ENCODE measurements at places on chromosomes 16 and 17.
A peak's percentile ranks its signal among the peaks of the same experiment; 100 is the strongest.

GRCh38 chr16:82695806-82696205 is 69.0 kb downstream of the CDH13 start:
- no peak for DNase-seq

DNA sequence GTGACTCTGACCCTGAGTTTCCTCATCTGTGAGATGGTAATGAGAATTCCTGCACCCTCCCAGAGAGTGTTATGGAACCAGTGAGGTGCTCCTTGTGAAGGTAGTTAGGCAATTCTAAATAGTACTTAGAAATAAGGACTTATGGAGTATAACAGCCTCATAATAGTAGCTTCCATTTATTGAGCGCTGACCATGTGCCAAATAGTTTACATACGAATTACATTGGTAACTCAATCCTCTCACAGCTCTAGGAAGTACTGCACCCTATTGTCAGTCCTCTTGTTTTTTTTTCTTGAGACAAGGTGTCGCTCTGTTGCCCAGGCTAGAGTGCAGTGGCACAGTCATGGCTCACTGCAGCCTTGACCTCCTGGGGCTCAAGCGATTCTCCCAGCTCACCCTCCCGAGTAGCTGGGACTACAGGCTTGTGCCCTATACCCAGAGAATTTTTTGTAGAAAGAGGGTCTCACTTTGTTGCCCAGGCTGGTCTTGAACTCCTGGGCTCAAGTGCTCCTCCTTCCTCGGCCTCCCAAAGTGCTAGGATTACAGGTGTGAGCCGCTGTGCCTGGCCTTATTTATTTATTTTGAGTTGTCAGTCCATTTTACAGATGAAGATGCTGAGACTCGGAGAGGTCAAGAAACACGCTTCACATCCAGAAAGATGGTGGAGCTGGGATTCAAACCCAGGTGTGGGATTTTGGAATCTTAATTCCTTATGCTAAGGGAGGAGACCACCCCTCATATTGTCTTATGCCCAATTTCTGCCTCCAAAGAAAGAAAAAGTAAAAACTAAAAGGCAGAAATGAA is 2.9 kb downstream of the TNS4 start:
- DNase-seq: no peak

DNA sequence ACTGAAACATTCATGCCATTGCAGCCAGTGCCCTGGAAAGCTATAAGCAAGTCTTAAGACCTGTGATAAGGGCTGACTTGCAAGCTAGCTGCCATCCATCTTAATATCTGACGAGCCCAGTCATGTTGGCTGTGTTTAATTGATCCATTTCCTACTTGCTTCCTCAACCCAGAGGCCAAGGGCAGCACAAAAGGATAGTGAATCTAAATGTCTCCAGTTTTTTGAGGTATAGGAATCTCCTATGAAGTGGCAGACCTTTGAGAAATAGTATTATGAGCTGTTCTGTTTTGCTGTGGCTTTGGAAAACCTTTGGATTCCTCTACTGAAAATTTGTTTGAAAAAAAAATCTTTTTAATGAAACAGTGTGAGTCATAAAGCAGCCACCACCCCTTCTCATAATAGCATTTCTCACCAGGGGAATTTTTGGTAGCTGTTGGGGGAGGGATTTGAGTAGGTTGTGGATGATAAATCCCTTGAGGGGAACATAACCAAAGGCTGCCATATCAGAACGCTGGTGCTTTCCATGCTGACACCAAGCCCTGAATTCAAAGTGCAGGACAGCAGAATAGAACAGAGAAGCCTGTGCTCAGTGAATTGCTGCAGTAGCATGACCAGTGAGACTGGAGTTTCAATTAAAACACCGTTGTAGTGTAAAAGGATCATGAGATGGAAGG is 12.9 kb downstream of the ZNRF1 start:
- DNase-seq: peak; percentile 91

DNA sequence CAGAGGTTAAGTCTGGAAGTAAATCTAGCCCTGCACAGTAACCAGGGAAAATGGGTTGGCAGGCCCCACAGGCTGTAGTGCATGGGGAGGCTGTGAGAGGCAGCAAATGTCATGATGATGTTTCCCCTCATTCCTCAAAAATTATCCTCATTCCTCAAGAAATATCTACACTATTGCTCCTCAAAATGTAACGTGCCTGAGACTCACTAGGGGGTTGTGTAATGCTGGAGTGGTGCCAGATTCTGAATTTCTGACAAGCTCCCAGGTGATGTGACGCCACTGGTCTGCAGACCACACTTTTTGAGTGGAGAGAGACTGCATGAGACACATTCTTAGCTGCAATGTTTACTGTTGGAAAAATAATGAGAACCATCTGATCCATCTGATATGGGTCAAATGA is 1.2 kb upstream of the MPP3 start:
- DNase-seq: no peak

- no peak for DNase-seq
Measured at GRCh38 chr17:81906476-81907218, 4.6 kb downstream of the PCYT2 start.

DNA sequence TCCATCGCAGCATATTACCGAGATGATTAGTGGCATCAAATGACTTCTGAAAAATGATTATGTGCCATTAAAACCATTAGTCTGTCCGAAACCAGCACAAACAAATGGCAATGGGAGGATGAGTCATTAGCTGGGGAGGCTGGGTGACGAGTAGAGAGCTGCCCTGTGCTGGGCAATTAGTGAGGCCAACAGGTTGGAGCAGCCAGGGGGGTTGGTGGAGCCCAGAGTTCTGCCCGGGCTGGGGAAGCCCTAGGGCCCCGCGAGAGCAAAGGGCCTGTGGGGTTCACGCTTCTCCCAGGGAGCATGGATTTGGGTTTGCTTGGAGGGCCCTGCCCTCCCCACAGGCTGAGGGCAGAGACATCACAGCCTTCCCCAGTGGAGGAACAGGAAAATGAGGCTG is 152.1 kb upstream of the RPL38 start:
- no peak for DNase-seq

- no peak for DNase-seq
Measured at GRCh38 chr16:56795011-56795410, 65.1 kb downstream of the NUP93 start.

GRCh38 chr17:13410874-13411273 is 190.9 kb downstream of the HS3ST3A1 start:
- DNase-seq: no peak

GRCh38 chr16:23975293-23975692 is 139.5 kb downstream of the PRKCB start:
- no peak for DNase-seq

DNA sequence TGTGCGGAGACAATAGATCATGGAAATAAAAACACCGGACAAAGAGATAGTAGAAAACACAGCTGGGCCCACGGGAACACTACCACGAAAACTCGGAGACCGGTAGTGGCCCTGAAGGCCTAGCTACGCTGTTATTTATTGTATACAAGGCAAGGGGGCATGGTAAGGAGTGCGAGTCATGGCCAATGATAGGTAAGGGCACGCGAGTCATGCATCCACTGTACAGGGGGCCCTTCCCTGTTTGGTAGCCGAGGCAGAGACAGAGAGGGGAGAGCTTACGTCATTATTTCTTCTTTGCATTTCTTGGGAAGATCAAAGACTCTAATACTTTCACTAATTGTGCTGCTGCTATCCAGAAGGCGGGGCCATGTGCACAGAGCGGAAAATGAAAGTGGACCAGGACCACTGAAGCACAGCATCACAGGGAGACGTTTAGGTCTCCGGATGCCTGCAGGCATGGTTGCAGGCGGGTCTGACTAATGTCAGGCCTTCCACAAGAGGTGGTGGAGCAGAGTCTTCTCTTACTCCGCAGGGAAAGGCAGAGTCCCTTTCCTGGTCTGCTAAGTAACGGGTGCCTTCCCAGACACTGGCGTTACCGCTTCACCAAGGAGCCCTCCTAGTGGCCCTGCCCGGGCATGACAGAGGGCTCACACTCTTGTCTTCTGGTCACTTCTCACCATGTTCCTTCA is 74.4 kb upstream of the ARL4D start:
- no peak for DNase-seq

DNA sequence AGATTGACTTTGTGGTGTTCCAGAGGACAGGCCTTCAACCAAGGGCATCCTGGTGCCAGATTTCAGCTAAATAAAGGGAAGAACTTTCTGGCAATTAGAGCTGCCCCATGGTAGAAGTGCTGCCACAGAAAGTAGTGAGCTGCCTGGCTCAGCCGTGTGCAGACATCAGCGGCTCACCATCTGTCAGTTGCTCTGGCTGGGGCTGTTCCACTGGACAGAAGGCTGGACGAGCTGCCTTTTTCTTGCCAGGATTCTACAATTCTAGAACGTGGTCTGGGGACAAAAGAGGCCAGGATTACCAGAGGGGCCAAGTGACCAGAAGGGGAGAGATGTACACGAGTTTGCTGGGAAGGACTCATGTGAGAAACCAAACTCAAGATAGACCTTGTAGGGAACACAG is 107.0 kb upstream of the RPL38 start:
- no peak for DNase-seq

- no peak for DNase-seq
Measured at GRCh38 chr17:37743875-37744632, 805 bp downstream of the HNF1B start.

- DNase-seq: no peak
Measured at GRCh38 chr17:69075823-69076222, 15.1 kb upstream of the ABCA9 start.

DNA sequence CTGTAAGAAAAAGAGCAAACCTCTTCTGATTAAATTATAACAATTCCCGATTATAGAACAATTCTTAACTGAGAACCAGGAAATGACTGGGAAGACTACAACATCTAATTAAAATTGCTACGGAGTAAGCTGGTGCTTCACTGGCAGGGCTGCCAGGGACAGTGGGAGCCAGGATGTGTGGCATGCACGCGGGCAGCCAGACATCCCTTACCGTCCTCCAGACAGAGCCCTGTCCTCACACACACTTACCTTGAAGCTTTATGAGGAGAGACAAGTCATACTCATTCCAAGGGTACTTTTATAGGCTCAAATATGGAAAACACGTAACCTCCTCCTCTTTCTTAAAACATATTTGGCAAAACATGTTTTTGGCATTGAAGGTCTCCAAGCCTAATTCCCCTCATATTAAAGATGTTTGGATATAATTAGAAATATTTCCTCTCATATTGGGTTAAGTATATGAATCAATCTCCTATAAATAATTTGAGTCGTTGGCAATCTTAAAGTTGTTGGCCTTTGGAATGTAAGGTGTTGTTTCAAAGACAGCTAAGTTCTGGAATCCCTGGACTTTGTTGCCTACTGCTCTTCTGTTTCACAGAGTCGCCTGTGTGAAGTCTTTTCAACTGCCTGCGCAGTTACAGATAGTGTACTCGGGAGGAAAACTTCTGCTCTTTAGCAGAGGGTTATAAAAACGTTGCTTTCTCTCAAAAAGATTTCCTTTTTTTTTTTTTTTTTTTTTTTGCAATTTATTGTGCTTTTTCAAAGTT is at the start of gene MYH1:
TSS of gene MYH1 (minus strand) at position 272 of the 767 bp plus-strand sequence. CDS start 1,900 bp downstream, outside the sequence.
- no peak for DNase-seq

DNA sequence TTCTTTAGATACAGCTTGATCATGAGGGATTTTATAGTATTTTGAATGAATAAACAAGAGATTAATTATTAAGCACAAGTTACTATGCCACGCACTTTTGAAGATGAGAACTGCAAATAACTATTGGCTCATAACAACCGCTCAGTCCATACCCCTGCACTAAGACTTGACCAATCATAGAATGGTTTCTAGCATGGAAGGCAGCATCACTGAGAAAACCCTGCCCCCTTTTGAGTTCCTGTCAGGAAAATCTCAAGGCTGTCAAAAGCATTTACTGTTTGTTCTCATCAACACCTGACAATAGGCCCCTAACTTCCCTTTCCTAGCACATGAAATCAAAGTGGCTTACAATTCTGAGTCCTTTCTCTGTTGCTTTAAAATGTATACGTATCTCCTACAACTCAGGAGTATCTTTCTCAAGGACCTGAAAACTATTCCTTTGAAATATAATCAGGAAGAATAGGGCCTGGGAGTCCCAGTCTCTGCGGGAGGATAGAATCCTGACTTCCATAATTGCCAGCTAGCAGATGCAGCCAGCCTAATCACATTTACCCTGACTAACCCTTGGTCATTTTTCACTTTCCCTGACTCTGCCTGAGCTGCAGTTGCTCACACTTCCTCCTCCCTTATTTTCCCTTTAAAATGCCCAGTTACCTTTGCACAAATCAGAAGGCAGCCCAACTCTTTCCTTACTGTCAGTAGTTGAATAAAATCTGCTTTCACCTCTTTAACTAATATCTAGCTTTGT is 9.1 kb upstream of the MMD start:
- no peak for DNase-seq

- peak; percentile 84 for DNase-seq
Measured at GRCh38 chr17:45311760-45312476, 4.9 kb downstream of the MAP3K14 start.

- DNase-seq: no peak
Measured at GRCh38 chr16:54987081-54987480, 56.4 kb downstream of the IRX5 start.

- no peak for DNase-seq
Measured at GRCh38 chr16:3046641-3047386, 453 bp downstream of the MMP25 start.

DNA sequence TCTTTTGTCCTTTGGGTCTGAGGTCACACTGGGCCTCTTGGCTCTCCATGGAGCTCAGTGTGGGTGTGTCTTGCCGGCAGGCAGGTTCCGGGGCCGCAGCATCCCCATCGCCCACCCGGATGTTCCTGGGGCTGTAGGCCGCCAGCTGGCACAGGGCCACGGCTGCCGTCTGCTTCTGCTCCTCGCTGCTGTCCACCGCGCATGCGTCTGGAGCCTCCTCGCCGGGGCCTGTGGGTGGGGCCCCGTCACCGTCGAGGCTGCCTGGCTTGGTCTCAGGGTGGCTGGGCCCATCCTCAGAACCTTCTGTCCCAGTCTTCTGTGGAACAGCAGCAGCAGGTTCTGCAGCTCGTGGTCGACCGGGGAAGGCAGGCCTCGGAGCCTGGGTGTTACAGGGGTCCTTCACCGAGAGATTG is 9.6 kb downstream of the ZNF750 start:
- no peak for DNase-seq
